ENCODE measurements at places on chromosomes 16 and 17.

DNA sequence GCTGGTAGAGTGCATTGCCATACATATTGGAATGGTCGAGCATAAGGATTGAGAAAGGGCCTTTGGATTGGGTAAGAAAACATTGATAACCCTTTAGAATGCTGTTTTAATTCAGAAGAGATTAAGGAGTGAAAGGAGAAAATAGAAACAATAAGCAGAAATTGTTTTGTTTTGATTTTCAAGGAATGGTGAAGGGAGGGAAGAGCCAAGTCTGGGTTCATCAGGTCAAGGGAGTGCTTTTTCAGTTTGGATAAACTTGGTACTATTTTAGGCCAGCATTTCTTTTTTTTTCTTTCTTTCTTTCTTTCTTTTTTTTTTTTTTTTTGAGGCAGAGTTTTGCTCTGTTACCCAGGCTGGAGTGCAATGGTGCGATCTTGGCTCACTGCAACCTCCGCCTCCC lies 50.3 kb downstream of the SNTB2 start:
- no peak for DNase-seq

DNA sequence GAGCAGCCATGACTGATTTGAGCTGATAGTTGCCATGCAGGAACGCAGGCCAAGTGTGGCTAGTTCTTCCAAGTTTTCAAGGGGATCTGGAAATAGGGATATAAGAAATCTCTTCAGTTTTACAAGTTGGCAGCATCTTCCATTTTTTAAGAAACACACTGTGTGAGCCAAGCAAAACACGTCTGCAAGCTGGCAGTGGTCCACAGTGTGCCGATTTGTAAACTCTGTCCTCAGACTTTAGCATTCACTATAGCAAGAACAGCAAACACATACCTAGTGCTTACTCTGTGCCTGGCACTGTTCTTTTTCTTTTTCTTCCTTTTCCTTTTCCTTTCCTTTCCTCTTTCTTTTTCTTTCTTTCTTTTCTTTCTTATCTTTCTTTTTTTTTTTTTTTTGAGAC lies 2.9 kb downstream of the ORAI3 start:
- DNase-seq: no peak

- no peak for DNase-seq
Observed at GRCh38 chr17:61419496-61420046, 19.9 kb downstream of the TBX2 start.

DNA sequence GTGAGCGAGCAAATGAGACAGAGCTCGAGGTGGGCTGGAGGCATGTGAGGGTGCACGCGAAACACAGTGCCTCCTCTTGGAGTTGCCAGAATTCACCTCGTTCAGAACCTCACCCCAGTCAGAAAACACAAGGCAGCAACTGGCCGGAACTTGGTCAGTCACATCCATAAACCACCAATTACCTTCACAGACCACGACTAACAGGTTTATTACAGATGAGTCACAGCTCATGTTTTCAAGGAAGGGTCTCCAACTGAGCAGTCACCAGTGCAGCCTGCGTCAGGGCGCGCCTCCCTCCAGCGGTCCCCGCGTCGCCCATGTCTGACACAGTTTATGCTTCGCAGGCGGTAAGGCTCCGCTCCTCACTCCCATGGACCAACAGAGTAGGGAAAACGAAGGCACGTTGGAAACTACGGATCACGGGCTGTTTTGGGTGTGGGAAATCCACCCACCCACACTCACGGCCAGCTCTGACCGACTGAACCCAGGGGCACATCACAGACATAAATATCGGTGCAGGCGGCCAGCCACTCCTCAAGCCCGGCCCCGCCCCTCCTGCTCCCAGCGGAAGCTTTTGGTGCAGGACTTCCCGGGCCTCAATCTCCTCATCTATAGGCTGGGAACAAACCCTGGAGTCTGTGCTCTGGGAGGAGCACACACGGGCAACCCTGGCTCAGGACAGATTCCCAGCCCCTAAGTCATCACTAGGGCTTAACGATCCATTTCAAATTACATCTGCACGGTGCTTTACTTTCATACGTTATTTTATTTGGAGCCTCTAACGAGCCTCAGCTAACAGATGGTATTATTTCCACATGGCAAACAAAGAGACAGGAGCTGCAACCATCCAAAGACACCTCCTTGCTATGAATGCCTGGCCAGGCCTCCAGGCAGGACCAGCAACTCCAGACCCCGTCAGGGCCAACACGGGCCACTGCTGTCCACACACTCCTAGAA lies 126.3 kb downstream of the ZNF778 start:
- DNase-seq: no peak

GRCh38 chr16:69035375-69035774 lies 70.1 kb upstream of the HAS3 start:
- DNase-seq: no peak

DNA sequence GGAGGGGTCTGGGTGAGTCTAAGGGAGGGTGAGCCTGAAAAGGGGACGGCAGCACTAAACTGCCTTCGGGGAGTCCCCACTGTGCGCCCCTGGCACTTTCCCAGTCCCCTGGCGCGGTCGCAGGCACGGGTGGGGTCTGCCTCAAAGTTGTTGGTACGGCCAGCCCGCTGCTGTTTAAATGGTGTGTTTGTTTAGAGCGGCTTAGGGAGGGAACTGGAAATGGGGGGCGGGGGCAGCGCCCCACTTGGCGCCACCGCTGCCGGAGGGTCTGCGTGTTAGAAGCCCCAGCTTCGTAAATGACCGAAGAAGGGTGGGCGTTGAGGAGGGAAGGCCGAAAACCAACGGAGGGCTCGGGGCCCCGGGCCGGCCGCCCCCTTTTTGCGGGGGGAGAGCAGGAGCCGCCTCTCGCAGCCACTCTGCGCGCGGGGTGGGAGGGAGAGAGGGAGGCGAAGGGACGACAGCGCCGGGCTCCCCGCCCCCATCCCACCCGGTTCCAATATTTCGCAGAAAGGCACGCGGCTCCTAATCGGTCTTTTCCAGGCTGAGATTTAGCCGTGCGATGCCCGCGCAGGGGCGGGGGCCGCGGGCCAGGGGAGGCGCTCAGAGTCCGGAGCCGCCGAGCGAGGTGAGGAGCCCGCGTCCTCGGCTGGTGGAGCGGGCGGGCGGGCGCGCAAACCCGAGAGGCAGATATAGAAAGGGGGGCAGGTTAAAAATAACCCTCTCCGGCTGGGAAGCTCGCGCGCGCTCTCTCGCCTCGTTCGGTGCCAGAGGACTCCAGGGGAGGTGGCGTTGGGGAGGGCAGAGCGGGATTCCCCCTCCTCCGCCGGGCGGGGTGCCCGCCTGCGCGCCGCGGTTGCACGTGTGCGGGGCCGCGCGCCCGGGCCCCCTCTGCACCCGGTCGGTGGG lies 54.9 kb downstream of the SREBF1 start:
- no peak for DNase-seq

DNA sequence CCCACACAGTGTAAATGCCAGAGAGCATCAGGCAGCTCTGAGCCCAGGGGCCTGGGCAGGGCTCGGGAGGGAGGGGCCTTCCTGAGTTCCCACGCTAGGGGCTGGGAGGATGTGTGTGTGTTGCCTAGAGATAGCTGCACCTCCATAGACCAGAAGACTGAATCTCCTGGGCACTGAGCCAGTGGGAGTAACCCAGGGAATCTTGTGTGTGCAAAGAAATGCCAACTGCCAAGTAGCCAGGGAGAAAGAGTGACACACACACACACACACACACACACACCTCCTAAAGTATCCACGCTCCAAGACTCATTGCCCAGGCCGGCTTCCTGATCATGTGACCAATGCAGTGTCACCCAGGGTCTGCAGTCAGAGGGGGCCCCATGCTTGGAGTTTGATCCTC lies 166.2 kb upstream of the RPL38 start:
- DNase-seq: no peak

DNA sequence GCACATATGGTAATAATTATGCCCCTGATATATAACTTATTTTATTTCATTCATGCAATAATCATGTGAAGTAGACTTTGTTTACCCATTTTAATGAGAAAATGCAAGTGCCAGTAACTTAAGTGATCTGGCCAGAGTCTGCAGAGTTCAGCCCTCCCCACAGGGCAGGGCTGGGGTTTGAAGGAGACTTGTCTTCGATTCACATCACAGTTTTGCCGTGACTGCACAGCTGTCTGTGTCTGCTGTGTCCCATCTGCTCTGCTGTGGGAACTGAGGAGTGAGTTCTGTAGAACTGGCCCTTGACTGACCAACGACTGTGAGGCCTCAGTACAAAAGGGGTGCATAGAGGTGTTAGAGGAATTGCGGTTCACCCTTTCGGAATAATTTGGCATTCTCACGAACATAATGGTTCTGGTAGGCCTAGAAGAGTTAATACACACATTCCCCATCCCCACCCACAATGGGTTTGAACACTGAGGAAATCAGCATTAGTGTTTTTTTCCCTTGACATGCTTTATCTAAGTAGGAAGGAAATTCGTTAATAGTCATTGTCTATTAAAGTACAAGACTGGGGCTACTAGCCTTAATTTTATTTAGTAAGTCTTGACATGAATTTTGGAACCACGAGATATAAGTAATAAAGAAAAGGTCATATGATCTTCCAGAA lies 113.6 kb upstream of the MON1B start:
- DNase-seq: no peak

DNA sequence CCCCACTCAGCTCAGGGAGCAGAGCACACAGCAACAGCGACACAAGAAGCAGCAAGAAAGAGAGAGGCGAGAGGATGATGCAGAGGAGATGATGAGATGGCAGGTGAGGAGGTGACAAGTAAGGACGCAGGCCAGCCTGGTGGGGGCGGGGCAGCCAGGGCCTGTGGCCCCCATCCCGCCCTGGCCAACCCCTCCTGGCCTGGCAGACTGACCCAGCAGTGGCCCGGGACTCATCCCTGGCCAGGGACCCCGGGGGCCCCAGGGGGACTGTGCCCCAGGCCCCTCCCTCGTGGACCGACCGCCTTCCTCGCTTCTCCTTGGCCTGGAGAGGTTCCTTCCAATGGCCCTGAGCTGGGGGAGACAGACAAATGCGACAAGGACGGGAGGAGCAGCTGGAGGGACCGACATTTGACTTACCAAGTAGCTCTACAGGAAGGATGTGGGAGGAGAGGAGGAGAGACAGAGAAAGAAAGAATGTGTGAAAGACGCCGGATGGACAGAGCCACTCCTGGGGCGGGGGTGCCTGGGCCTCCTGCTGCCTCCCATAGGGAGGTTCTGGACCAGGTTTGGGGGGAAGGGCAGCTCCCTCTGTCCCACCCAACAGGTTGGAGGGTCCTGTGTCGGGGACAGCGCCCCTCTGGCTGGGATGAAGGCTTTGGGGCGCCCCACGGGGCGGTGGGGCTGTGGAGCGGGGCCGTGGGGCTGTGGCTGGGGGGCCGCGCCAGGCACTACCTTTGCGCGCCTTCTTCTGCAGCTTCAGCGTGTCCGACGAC lies 6.8 kb downstream of the MTSS2 start:
- no peak for DNase-seq

GRCh38 chr17:11144358-11145233 lies 96.4 kb upstream of the SHISA6 start:
- peak; percentile 17 for DNase-seq

- no peak for DNase-seq
Observed at GRCh38 chr16:76941113-76941512, 249.9 kb upstream of the MON1B start.

DNA sequence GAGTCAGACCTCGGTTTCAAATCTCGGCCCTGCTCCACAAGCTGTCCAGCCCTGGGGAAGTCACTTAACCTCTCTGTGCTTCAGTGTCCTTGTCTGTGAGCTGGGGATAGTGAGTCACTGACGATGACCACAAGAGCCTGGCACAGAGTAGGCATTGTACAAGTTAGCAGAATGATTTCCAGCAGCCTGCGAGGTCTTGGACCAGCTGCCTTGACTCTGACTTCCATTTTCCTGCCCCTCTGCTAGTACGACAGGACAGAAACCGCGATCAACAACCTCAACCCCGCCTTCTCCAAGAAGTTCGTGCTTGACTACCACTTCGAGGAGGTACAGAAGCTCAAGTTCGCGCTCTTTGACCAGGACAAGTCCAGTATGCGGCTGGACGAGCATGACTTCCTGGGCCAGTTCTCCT lies 20.7 kb downstream of the CPNE2 start:
- peak; percentile 64 for DNase-seq

DNA sequence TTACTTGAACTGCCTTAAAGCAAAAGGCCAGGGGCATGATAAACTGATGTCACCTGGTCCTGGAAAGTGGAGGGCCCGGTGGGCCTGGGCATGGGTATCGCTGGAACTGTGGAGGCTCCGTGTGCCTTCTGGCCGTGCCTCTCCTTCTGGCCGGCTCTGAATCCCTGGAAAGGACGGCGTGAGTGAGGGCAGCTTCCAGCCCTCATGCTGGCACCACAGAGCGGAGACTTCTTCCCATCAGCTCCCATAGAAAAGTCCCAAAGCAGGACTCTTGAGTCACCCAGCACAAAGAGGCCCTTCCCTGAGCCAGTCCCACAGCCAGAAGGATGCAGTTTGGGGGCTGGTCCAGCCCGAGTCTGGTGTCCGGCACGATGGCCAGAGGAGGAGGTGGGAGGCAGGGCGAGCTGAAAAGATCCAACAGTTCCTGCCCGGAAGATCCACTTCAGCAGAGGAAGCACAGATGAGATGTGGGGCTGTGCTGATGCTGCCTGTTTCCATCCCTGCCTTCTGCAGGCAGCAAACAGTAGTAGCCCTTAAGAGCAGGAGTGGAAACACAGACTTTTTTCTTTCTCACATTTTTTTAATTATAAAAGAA lies 7.8 kb downstream of the GAA start:
- DNase-seq: no peak

DNA sequence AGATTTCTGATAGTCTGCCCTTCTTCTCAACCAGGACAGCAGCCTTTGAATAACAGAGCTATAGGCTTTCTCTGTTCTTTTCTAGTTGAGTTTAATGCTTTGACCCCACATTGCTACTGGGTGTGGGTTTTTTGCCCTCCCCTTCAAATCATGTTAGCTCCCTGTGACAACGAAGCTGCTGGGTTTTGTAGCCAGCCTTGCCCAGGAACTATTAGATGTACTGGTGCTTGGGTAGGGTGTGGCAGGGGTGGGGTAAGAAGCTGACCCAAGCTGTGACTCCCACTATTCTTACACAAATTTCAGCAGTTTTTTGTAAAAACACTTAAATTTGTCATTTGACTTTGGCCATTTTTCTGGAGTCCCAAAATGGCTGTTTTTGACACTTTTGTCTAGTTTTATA lies 69.7 kb downstream of the NLK start:
- no peak for DNase-seq

DNA sequence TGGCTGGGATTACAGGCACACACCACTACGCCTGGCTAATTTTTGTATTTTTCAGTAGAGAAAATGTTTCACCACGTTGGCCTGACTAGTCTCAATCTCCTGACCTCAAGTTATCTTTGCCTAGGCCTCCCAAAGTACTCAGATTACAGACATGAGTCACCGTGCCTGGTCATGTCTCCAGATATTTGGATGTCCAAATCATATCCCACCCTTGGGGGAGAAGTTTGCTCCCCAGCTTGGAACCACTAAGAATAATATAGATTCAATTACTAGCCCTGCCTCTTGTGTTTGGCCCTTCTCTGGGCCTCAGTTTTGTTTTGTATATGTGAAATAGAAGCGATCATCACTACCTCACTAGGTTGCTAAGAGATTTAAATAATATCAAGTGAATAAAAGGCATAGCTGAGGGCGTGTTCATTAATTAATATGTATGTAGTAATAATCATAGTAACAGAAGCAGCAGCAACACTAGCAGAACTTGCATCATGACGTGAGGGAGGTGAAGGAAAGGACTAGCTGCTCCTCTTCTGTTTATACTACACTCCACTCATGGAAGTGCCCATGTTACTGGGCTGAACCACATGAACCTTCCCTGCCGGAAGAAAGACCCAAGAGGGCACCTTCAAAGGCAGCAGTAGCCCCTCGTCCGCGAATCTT lies 253.6 kb upstream of the XYLT1 start:
- no peak for DNase-seq
